ENCODE measurements at places on chromosomes 7 and 10.

- no peak for DNase-seq
These were observed 42.0 kb downstream of the ZC3HC1 start for GRCh38 chr7:130008941-130009847.

DNA sequence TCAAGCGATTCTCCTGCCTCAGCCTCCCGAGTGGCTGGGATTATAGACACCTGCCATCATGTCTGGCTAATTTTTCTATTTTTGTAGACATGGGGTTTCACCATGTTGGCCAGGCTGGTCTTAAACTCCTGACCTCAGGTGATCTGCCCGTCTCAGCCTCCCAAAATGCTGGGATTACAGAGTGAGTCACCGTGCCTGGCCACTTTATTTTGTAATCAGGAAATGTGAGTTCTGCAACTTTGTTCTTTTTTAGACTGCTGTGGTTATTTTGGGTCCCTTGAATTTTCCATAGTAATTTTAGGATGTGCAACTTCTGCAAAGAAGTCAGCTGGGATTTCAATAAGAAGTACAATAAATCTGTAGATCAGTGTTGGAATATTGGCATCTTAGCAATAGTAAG lies 96.8 kb downstream of the CYTH3 start:
- peak; percentile 21 for DNase-seq

GRCh38 chr7:26898891-26899290 lies 34.5 kb upstream of the SKAP2 start:
- no peak for DNase-seq

DNA sequence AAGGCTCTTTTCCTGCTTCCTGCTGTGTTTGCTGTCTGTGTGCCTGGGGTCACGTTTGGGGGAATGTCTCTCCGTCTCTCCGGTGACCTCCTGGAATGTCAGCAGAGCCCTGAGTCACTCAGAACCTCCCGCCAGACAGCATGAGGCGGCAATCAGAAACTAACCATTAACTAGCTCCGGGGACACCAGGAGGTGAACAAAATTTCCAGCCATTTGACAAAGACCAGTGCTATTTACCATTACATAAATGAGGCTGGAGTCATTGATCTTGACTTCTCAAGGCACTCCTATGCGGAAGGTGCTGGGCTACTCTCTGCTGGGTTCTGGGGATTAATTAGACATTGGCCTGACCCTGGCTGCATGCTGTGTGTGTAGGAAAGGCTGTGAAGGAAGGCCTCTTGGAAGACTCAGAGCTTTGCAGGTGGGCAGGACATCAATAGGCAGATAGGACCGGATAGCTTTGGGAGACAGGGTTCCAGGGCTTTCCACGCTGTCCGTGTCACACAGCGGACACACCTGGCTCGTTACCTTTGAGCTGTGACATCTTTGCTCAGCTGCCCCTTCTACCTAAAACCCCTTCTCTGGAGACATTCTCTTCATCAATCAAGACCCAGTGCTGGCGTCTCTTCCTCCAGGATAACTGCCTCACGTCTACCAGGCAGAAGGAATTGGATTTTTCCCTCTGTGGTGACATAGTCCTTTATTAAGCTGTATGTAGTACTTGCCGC lies 77.0 kb downstream of the PFKFB3 start:
- no peak for DNase-seq

DNA sequence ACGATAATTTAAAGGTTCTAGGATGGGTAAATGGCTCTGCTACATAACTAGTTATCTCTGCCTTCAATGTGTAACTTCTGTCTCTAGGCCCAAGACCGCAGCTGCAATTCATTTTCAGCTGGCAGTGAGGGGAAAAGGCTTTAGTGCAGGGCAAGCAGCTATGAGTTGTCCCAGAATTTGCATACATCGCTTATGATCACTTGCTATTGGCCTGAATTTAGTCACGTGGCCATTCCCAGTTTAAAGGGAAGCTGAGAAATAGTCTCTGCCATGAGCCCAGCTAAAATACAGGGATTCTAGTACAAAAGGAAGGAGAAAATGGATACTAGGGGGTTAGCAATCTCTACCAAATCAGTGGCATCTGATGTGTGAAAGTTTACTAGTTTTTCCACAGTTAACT lies 145.8 kb upstream of the IMMP2L start:
- no peak for DNase-seq

DNA sequence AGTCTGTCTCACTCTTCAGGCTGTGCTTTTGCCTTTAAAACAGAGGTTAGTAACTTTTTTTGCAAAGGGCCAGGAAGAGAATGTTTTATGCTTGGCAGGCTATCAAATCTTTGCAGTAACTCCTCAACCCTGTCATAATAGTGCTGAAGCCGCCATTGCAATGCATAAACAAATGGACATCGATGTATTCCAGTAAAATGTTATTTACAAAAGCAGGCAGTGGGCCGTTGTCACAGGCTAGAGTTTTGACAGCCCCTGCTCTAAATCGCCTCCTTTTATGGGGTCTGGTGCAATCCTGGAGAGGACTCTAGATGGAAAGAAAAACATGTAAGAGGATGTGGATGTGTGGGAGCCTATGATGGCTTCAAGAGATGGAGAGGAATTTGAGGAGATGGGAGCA lies 568.3 kb downstream of the TYW1 start:
- no peak for DNase-seq

DNA sequence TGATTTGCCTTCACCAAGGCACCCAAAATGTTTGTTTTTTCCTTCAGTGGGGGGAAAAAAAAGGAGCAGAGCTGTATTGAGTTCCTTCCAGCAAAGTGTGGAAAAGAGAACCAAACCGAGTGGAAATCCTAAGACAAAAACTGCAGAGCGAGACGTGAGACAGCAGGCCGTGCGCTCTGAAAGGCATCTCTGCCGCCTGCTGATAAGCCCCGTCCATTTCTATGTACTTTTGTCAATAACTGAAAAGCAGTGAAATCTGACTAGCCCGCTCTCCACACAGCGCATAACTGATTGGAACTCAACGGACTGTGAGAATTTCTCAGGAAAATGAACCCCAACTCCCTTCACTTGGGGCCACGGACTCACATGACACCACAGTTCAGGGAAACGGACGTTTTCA lies 83.2 kb downstream of the COBL start:
- no peak for DNase-seq

DNA sequence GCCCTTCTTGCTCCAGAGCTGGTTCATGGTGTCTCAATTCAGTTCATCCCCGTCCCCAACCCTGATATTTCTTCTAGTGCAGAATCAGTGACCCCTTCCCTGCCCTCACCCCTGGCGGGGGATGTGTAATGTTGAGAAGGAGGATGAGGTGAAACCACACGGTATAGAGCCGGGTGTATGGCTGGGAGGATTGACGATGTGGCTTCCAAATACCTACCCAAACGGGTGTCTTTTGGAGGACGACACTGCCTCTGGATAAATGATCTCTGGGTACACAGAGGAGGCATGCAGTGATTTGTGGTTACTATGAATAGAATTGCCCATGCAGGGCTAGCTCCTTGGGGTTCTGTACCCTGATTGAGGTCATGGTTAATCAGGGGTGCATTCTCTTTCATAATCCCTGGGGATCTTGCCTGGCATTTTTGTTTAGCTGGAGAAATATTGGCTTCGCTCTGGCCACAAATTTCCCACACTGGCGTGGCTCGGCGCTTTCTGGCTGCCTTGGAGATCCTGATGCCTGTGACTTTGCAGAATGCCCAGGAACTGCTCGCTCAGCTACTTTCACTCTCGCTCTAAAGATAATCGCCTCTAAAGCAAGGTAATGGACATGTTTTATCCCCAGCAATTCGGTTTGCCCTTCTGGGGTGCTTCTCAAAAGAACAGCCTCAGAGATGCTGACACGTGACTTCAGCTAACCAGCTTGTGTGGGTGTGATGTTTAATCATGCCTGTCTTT lies 89.2 kb downstream of the RBM20 start:
- no peak for DNase-seq

GRCh38 chr10:78426181-78426580 lies 392.5 kb downstream of the RPS24 start:
- DNase-seq, result no peak

GRCh38 chr7:156309016-156309620 lies 331.5 kb upstream of the RNF32 start:
- no peak for DNase-seq

DNA sequence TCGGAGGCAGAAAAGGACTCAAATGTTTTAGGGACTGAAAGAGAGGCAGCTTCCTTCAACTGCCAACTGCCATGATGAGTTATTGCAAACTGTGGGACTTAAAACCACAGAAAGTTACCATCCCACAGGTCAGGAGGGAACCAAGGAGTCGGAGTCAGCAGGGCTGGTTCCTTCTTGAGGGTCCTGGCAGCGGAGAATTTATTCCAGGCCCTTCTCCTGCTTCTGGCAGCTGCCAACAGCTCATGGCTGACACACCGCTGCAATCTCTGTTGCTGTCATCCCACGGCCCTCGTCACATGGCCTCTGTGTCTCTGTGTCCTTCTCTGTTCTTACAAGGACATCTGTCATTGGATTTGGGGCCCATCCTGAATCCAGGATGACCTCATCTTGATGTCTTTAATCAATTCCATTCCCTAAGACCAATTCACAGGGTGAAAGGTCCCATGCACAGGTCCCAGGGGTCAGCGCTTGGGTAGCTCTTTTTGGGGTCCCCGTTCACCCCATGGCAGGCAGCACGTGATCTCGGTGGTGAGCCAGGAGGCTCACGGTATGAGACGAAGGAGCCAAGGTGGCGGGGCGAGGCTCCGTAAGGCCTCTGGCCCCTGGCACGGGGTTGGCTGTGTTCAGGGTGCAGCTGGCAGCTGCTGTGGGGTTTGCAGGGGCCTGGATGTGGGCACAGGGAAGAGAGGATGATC lies 27.4 kb upstream of the PSMG3 start:
- no peak for DNase-seq

GRCh38 chr10:11824376-11824775 lies 1.2 kb downstream of the PROSER2 start:
- DNase-seq, result no peak

- no peak for DNase-seq
These were observed 91.5 kb downstream of the RBM20 start for GRCh38 chr10:110735620-110736027.

- no peak for DNase-seq
These were observed 1.8 kb downstream of the TNRC18 start for GRCh38 chr7:5421714-5422395.

- no peak for DNase-seq
These were observed 38.7 kb upstream of the RET start for GRCh38 chr10:43037942-43038782.

DNA sequence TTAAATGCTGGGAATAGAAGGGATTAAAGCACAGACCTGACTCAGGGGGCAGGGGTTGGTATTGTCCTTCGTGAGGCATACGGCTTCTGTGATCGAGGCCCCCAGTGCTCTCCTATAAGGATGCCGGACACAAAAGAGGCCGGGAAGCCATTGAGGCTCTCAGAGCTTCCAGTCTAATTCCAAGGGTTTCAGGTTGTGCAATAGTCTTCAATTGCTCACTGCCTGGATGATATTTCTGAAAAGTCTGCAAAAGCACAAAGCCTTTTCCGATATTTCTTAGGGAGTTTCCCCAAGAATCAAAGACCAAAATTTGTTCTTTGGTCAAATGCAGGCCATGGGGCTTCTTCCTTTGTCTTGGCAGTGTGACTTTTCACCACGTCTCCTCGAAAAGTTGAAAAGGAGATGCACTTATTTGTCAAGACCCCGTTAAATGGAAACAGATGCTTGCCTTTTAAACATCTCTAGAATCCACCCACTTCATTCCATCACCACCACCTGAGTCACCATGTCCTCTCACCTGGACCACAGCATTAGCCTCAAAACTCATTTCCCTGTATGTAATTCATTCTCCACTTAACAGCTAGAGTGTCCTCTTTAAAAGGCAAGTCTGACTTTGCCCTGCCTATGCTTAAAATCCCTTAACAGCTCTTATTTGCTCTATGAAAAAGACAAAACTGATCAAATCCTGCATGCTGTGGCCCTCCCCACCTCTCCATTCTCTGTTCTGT lies 134.8 kb upstream of the NAMPT start:
- DNase-seq, result no peak

DNA sequence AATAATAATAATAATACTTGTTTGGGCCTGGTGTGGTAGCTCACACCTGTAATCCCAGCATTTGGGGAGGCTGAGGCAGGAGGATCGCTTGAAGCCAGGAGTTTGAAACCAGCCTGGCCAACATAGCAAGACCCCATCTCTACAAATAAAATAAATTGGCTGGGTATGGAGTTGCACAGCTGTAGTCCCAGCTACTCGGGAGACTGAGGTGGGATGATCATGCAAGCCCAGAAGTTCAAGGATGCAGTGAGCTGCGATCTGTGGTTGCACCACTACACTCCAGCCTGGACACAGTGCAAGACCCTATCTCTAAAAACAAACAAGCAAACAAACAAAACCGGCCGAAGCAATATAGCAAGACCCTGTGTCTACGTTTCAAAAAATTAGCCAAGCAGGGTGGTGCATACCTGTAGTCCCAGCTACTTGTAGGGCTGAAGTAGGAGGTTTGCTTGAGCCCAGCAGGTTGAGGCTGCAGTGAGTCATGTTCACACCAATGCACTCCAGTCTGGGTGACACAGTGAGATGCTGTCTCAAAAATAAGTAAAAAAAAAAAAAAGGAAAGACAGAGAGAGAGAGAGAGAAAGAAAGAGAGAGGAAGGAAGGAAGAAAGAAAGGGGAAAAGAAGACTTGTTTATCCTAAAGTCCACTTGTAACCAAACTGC lies 85.6 kb upstream of the KDM7A start:
- DNase-seq, result no peak

DNA sequence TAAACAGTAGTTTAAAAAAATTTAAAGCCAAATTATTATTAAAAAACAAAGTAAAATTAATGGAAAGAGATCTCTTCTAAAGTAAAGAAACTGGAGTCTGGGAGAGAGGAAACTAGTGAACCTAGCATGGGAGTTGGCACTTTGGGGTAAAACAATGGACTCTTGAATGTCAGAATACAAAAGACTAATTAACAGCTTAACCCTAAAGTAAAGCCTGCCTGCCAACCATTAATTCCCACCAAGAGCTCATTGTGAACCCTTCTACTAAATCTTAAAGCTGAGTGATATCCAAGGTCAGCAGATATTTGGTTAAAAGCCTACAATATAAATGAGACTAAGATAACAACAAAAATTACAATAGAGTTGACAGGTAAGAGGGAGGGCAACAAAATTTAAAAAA lies 36.5 kb downstream of the KMT2C start:
- no peak for DNase-seq

GRCh38 chr10:89207181-89207800 lies at the start of gene CH25H:
Gene CH25H (minus strand): TSS chr10:89207317. CDS start chr10:89207292, 25 bp downstream.
- DNase-seq, result peak; percentile 73

DNA sequence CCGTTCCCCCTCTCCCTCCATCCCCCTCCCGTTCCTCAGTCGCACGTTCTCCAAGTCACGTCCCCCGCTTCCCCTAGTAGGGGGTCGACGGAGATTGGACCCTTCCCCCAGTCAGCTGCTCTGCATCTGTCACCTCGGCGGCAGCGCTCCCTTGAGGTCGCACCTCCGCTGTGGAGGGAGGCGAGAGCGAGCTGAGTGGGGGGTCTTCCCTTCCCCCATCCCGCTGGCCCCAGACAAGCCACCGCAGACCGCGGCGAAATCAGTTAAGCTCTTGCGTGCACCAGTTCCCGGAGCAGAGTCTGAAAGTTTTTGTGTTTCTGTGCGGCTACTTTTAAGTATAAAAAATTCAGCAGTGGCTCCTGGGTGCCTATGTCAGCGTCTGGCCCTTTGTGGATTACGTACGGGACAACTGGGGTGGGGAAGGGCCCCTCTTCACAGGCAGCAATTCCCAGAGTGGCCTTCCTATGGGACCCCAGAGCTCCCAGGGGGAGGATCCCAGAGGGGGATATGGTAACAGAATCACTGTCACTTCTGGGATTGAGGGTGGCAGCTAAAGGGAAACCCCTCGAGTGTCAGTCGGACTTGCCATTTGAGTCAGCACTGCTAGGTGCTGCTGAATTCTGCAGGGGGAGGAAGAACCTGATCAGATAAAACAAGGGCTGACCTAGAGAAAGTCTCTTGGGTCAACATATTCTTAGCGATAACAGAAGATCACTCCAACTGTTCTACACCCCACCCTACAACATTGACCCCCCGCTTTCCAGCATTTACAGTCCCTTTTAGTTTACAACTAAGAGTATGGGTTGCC lies 12.5 kb upstream of the DDIT4 start:
- DNase-seq, result no peak

All from fibroblast of skin of left biceps (primary cell).